ENCODE measurements at places on chromosomes 12 and 14.

DNA sequence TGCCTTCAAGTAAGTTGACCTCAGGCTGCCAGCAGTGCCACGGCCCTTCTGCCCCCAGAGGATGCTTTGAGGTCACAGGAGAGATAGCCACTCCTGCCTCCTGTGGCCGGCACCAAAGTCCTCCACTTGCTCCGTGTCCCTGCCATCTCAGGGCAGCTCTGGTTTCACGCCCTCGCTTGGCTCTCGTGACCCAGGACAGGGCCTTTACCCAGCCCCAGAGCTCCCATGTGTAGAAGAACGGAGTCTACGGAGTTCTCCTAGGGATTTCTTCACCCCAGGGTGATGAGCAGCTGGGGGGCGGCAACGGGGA lies 178.1 kb downstream of the ADGRD1 start:
- no peak for DNase-seq

DNA sequence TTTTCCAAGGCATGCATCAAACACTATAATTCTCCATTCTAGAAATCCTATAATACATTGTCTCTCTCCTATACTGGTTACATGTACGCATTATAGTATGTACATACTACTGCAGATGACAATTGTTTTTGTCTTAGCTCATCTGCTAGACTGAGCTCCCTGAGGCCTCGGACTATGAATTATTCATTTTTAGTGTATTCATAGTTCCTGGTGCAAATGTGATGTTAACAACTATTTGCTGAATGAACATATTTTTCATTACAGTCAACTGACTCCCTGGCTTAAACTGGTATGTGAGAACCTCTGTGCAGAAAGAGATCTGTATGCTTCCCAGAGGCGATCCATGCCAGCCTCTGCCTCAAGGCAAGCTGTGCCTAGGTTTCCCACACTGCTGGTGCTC lies 91.8 kb upstream of the PARP11 start:
- DNase-seq = no peak

DNA sequence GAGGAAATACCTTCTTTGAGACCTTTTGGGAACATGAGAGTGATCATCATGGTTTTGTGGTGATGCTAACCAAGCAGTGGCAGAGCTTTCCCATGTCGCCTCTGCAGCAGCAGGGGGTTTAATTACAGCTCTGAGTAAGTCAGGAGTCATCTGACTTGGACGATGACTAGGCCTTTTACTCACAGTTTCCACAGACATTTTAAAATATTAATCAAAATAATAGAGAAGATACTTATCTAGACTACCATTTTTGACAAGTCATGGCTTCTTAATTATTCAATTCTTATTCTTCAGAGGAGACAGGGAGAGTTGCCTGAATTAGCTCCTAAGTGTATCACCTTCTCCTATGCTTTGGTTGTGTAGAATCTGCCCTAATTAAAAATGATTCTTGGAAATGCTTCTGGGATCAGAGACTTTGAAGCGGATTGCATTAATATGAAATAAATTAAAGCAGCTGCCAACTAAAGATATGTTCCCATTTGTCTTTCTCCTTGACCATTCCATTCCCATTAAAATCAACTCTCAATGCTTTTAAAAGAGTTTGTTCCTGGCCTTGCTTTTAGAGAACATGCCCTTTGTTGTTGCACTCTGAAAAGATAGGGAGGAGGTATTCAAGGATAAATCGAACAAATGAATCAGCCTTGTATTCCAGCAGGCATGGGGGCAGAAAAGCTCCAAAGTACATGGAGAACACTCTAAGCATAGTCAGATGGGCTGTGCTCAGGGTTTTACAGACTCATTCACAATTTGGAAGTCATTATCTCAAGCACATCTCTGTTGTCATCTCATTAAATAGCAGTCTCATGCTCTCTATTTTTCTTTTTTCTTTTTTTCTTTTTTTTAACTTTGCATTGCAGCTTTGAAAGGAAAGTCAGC lies 7.7 kb upstream of the IFNG-AS1 start:
- no peak for DNase-seq

DNA sequence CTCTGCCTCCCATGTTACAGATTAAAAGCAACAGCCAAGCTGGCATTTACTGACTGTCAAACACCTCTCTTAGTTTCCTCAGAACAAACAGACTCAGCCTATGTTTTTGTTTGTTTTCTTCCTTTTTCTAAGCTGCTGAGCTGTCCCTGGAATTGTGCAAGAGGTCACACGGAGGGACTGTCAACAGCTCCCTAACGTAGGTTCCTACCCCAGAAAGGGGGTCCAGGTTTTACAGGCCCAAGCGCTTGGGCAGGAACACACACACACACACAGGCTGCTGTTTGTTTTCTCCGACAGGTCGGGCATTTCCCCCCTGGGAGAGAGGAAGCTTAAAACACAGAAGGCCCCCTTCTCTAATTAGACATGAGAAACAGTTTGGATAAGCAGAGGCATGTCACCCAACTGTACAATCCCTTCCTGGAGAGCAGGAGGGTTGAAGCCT lies 739.6 kb upstream of the TBX3 start:
- DNase-seq = no peak

- DNase-seq = no peak
Observed at GRCh38 chr12:15562263-15562662, 226.9 kb downstream of the EPS8 start.
